ENCODE measurements at places on chromosomes 6 and 20.

DNA sequence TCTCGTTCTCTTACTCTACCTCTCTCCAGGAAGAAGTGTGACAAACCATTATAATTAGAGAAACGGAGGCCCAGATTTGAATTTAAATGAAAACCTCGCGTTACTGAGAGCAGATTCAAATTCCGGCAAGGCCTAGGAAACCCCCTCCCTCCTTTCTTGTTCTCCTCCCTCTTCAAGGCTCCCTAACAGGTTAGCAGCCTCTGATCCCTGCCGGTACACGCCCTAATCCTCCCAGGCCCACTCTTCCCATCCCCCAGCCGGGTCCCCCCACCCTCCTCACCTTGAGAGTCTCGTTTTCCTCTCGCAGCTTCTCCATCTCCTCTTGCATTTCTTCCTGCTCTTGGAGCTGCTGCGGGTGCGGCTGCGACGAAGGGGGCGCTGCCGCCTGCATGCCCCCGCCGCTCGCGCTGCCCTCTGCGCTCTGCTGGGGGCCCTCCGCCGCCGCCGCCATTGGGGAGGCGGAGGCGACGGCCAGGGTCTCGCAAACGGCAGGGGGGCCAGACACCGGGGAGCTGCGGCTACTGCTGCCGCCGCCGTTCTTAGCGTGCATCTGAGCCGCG is 3.8 kb downstream of the MTCL3 start:
- DNase-seq: no peak

GRCh38 chr6:125392682-125393081 is 90.9 kb upstream of the HDDC2 start:
- DNase-seq: no peak

DNA sequence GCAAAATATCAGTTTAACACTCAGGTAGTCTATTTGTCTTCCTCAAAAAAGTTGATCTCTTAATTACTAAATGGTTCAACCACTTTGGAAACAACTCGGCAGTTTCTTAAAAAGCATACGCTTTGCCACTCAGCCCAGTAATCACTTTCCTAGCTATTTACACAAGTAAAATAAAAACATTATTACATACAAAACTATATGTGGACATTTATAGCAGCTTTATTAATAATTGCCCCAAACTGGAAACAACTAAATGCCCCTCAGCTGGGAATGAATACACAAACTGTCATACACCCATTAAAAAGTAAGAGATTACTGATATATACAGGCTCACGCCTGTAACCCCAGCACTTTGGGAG is 7.4 kb downstream of the EEF1A1 start:
- DNase-seq: no peak

GRCh38 chr20:52668626-52669025 is 303.5 kb upstream of the TSHZ2 start:
- DNase-seq: no peak

- no peak for DNase-seq
These were observed 13.9 kb downstream of the SRC start for GRCh38 chr20:37359836-37360235.

DNA sequence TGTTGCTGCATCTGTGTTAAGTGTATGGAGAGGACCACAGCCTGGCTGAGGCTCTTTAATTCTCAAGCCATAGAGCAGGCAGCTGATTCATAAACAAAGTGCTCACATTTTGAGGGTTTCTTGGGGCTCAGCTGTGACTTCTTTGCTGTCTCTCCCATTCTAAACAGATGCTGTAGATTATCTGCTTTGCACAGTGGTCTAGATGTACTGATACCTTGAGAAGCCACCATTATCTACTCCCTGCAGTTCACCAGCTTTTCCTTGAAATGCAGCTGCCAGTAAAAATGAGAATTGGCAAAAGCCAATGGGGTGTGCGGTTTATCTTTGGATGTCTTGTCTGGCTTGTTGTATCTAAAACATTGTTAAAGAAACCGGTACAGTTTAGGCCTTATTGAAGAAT is 5.2 kb upstream of the CNR1 start:
- no peak for DNase-seq

DNA sequence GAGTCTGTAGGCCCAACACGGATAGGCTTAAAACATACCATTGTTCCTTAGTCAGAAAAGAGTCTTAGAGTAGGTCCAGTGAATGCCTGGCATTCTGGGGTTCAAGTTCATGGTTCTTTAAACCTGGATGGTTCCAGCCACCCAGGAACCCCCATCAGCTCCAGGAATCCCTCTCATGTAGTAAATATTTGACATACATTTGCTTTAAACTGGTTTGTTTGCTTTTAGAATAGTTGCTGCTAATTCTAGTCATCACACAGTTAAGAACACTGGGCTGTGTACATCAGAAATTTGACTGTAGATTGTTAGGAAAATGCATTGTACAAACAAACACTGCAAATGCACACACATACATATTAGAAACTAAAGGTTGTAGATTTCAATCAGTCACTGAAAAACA is 30.6 kb upstream of the PBOV1 start:
- DNase-seq: no peak

GRCh38 chr20:44772636-44773035 is 27.0 kb downstream of the KCNK15 start:
- DNase-seq: no peak

GRCh38 chr6:36333171-36333895 is 3.4 kb downstream of the BNIP5 start:
- no peak for DNase-seq

DNA sequence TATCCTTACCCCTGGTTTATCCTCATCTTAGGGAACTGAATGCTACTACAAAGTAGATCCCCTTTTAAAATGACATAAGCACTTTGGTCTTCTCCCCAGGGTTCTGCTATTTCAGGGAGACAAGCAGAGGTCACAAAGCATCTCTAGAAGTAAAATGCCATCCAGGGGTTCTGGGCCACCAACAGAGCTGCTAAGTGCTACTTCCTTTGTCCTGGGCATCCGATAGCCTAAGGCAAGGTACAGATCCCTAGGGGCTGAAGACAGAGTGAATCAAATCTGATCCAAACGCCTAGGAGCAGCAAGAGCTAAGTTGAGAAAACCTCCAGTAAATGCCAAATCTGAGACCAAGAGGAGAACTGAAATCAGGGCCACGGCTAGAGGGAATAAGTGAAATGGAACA is 161.2 kb downstream of the PTPRT start:
- DNase-seq: no peak

GRCh38 chr6:110430236-110430635 is 14.9 kb upstream of the DDO start:
- no peak for DNase-seq

GRCh38 chr6:151310279-151310678 is 70.5 kb downstream of the AKAP12 start:
- no peak for DNase-seq

- no peak for DNase-seq
These were observed 203.0 kb downstream of the SAMD5 start for GRCh38 chr6:147711476-147711875.

DNA sequence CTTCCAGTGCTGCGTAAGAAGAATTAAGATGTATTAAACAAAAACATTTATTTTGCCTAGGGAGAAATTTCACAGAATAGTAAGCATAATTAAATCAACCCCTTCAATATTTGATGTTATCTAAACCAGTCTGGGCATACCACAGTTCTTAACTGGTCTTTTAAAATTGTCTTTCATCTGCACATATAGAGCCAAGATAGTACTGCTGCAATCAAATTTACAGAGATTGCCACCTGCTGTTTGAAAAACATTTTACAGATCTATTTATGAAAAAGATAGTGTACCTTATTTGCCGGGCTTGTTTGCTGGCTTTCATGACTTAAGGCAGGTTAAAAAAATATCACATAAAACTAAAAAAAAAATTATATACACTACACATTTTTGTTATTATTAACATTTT is 323.2 kb downstream of the ADGRB3 start:
- DNase-seq: no peak

GRCh38 chr6:127195833-127196232 is 70.8 kb upstream of the RNF146 start:
- DNase-seq: no peak

GRCh38 chr6:96450082-96450769 is 71.4 kb upstream of the UFL1 start:
- no peak for DNase-seq

- DNase-seq: peak; percentile 50
These were observed 94.7 kb downstream of the CLIC5 start for GRCh38 chr6:45920819-45921511.

GRCh38 chr6:74333406-74333805 is 637.4 kb downstream of the CD109 start:
- no peak for DNase-seq

DNA sequence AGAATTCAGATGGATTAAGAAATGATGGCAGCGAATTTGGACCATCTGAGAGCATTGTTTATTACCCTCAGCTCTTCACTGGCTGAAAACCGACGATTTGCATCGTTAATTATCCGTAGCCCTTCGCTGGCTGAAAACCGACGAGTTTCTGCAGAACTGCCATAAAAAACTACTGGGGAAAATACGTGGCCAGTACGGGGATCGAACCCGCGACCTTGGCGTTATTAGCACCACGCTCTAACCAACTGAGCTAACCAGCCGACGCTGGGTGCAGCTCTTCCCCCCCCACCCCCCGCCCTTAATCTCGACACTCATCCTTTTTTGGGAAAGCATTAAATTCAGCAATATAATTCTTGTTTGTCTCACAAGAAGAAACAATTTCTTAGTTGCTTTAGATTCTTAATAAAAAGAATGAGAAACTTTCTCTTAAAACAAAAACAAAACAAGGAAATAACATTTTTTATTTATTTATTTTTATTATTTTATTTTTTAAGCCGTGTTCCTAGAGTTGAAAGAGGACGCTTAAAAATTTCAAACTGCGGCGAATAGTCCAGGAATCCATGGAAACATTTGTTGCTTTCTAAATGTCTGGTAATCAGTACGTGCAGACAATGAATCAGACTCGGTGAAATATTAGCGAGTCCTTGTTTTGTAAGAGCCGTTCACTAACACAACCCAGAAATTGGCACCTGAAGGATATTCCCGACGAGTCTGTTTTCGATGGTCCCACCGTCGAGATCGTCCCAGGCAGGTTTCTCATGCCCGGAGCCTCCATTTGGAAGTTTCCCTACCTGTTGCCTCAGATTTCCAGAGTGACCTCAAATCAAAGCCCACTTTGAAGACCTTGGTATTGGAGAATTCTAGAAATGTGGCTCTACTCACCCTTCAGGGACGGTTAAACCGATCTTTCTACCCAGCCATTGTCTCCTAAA is 27.8 kb downstream of the PRSS16 start:
- DNase-seq: no peak

GRCh38 chr20:47067776-47068175 is 173.1 kb downstream of the EYA2 start:
- no peak for DNase-seq
